ENCODE measurements at places on chromosomes 7 and 10. TPM values are rescaled to one million over a fixed set of nuclear protein-coding genes. Genes with fewer than 3 reads are reported as not detected.

HSPA12A gene
- 0.64 TPM for polyA plus RNA-seq

DNA sequence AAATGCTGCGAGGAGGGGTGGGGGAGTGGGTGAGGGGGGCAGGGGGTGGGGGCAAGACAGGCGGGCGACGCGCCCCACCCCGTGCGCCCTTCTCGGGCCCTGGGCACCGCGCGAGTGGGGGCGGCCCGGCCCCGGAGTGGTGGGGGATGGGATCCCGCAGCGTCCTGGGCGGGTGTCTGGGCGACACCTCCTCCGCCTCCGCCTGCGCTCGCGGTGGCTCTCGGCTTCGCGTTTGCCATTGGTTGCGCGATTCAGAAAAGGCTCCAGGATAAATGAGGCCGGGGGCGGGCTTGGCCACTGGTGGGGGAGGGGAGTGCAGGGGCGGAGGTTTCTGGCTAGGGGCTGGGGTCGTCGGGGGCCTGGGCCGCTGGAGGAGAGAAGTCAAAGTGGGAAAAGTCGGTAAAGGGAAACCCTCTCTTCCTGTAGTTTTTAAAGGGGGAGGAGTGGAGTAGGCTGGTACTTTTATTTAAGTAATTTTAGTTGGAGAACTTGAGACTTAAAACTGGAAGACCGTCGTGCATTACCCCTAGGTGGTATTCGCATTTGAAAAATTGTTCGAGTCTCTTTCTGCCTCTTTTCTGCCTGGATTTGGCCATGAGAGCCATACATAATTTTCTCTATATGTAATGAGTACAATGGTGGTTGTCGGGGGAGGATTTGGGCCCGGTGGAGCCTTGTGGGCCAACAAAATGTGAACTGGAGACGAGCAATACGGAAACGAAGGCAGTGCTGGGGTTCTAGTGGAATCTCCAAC lies 992 bp upstream of the IGF2BP3 start:
- no peak for DNase-seq

GRCh38 chr7:68015978-68016532 lies 1019.4 kb downstream of the TYW1 start:
- DNase-seq = no peak

DNA sequence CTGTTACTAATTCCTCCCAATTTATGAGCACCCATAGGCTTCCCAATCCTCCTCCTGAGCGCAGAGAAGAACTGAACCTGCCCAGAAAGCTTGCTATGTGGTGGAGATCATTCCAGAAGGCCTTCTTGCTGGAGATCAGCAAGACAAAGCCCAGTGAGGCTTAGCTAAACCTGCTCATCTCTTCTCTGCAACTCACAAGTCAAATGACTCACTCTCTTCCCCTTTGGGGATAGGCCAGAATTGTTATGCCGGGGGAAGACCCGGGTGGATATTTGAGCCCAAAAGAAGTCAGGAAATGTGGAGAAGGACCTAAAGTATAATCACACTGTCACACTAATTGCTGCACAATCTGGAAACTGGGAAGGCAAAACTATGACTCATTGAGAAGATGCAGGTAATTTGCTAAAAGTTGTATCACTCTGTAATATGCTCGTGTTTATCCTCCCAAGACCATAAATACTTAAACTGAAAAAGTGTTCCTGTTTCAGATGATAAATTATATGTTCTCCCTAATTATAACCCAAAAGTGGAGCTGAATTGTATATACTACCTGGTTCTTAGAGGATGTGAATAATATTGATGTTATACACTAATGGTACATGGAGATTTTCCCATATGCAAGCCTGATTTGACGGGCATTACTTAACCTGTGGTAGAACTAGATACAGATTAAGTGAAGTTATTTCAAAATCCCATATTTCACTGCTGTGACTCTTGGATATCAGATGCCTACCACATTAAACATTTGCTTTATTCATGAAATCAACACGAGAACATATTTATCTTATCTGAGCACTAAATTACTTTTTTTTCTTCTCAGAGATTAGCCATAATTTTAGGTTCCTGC lies 6.4 kb downstream of the NEBL start:
- DNase-seq = no peak

PTPRZ1 gene
- polyA plus RNA-seq = not detected

C7orf25 gene
- 6.9 TPM for polyA plus RNA-seq

DNA sequence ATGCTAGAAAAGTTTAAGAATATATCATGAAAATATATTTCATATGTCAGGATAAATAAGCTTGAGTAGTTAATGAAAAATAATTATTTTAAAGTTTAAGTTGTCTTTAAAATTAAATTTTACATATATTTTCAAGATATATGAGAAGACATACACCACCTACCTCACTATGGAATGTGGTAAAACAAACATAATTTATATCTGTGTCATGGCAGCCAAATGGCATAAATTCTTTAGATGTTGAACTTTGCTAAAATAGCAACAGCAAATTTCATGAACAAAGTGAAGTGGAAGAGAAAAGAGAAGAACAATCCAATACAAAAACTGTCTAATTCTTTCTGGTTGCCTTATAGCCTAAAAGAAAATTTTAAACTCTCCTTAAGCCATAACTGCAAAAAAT lies 39.6 kb upstream of the SLC16A12 start:
- no peak for DNase-seq

GRCh38 chr7:116769546-116769945 lies 92.8 kb upstream of the CAPZA2 start:
- no peak for DNase-seq

SLC26A5 gene
- polyA plus RNA-seq = not detected

DNA sequence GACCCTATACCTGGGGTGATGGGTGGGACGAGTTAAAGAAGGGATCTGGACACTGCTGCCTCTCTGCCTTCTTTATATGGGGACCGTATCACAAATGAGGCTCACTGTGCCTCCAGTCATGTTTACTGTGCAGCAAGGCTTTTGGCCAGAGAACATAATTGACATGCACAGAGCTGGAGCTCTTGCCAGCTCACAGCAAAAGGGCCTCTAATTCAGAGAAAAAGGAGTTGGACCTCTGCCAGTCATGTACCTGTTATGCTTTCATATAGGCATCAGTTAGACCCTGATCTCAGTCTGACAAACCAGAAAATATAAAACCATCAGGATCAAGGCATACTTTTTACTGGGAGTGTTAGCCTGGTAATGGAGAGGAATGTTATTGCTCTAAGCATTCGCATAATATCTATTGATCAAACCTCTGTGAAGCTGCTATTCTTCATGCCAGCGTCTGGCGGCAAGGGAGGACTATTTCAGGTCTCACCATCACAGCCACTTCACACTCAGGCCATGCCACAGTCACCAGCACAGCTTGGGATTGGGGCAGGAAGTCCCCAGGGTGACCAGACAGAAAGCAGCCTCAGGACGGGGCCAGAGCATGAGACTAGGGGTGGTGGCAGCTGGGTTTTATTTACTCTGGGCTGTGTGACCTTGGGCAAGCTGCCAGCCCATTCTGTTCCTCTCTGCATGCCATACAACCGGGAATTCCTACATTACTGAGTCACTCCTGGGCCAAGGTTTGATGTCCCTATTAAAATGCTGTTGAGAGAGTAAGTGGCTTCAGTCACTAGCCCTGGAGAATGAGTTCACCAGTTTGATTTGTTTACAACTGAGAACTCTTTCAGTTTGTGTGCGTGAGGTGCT lies 90.1 kb downstream of the NPSR1 start:
- DNase-seq = no peak

FFAR4 gene
- not detected for polyA plus RNA-seq

ZNF518A gene
- 10.4 TPM for polyA plus RNA-seq

DNA sequence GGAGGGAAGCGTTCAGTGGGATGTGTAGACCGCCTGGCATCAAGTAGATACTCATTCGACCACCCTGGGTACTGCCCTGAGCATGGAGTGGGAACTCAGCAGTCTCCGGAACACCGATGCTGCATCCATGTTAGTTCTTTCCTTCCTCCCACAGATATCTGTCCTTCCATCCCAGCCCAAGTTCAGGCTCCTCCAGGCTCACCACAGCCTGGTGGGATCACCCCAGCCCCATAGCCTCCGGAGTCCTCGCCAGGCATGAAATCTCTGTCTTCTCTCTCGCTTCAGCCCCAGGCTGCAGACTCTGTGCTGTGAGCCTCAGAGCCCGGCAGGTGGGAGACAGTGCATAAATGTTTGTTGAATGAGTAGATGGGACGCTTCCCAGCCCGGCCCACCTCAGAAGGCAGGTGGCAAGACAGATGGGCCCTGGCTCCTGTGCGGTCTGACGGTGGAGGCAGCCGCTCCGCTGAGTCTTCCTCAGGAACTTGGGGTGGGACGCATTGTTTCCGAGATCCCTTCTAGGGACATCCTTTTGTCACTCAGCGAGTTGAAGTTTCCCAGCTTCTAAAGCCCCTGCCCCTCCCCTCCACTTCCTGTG lies 42.9 kb downstream of the ELFN1 start:
- no peak for DNase-seq

- DNase-seq = no peak
Measured at GRCh38 chr10:30968711-30969110, 63.0 kb downstream of the ZNF438 start.

- DNase-seq = no peak
Measured at GRCh38 chr10:82194419-82194818, 319.4 kb downstream of the NRG3 start.

- no peak for DNase-seq
Measured at GRCh38 chr10:110016039-110016438, 8.3 kb downstream of the ADD3 start.

ACTR1A gene
- polyA plus RNA-seq = 44.9 TPM

GRCh38 chr10:86535132-86535882 lies 13.7 kb upstream of the WAPL start:
- peak; percentile 11 for DNase-seq

TFR2 gene
- polyA plus RNA-seq = not detected

SHTN1 gene
- polyA plus RNA-seq = not detected

- DNase-seq = no peak
Measured at GRCh38 chr7:105020926-105021325, 6.9 kb downstream of the KMT2E start.

DNA sequence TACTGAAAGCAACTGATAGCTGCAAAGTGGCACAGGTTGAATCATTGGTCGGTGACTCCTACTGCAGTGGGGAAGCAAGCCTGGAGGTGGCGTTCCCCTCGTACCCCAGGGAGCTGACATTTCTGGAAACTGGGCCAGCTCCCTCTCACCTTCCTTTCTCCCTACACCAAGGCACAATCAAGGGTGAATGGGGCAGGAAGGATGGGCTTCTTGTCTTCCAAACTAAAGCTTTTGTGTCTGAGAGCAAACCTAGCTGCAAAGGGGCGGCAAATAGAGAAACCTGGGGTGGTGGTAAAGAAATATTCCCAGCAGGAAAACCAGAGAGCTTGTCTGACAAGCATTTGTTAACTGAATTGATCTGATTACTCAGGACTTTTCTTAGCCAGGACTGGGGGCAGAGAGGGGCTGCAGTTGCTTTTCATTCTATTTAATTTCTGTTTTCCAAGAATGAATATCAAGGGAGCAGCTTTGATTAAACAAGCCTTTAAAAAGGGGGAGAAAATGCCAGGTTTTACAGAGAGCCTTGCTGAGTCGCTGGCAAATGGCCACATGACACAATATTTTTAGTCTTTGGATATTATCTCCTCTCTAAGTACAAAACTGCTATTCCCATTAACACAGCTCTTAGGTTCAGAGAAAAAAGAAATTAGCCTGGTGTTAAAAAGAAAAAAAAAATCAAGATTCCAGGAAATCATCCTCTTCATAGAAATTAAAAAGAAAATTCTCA lies 27.8 kb downstream of the CDHR3 start:
- no peak for DNase-seq

DNA sequence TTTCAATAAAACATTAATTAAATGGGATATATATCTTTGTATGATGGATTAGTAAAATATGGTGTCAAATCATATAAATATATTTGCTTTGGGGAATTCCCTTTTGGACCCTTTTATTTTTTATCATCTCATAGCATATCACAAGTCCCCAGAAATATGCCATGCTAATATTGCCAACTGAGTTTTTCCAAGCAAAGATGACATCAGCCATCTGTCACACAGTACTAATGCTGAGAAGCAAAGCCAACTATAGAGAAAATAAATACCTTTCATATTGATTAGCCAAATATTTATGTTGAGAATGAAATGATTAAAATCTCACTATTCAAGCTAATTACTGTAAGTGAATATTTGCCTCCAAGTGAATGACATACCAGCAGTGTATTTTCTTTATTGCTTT lies 575.3 kb downstream of the ETV1 start:
- no peak for DNase-seq

DNA sequence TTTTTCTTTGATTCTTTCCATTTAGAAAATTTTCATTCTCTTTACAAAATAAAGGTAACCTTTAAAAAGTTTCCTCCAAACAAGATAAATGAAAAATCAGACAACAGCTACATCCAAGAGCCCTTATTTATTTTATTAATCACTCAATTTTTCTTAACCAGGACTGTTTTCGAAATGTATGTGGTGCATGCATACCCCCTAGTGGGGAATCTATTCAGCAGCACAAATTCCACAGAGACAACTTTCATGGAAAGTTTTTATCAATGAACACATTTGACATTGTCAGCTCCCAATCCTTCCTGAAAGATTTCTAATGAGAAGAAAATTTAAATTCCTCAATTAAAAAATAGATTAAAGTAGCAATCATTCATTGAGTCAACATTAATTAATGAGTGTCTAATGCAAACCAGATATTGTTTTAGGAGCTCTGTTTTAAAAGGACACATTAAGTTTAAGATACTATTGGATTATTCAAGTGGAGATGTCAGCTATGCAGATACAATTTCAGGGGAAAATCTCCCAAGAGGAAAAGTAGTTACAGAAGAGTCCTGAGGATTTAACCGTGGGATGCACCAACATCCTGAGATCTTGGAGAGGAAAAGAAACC lies 5.2 kb upstream of the HTR7 start:
- DNase-seq = peak; percentile 25

GRCh38 chr10:17784688-17785087 lies 24.5 kb upstream of the MRC1 start:
- DNase-seq = no peak

- no peak for DNase-seq
Measured at GRCh38 chr7:149716932-149717307, 56.5 kb downstream of the ZNF467 start.

DNA sequence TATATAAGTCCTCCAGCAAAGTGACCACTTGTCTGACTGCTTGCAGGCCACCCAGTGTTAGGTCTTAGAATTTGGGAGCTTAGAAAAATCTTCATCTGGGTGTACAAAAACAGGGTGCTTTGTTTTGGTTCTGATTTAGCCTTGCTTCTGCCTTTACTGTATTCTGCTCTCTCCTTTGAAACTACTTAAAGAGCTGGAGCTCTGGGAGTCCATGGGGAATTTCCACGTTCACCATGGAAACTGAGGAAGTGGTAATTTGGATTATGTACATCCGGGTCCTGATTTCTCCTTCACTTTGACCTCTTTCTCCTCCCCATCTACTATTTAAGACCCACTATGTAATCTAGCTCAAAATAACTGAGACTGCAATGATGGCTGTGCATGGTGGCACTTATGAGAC lies 103.0 kb downstream of the JAZF1 start:
- DNase-seq = no peak

DNA sequence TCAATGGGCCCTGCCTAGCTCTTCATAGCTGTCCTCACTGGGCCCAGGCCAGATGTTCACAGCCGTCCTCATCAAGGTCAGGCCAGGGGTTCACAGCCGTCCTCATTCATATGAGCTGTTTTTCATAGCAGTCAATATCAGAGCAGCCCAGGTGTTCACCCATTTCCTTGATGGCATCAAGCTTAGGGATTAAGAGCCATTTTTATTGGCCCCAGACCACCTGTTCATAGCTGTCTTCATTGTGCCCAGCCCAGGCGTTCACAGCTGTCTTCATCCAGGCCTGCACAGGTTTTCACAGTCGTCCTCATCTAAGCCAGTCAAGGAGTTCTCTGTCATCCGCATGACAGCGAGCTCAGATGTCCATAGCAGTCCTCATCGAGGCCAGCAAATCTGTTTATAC lies 9.4 kb downstream of the FRG2B start:
- no peak for DNase-seq
